ENCODE measurements at places on chromosomes 16 and 17.

DNA sequence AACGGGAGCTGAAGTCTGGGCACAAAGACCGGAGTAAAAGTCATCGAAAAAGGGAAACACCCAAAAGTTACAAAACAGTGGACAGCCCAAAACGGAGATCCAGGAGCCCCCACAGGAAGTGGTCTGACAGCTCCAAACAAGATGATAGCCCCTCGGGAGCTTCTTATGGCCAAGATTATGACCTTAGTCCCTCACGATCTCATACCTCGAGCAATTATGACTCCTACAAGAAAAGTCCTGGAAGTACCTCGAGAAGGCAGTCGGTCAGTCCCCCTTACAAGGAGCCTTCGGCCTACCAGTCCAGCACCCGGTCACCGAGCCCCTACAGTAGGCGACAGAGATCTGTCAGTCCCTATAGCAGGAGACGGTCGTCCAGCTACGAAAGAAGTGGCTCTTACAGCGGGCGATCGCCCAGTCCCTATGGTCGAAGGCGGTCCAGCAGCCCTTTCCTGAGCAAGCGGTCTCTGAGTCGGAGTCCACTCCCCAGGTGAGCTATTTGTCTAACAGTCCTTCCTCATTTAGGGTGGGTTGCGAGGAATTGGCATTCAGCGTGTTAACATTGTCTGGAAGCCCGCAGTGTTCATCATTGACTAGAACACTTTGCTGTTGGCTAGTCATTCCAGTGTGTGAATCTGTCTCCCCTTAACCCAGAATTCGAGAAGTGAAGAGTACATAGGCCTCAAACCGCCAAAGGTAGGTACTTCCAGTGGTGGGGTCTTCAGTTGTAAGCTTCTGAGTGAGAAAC is 1.5 kb downstream of the CDK12 start:
- no peaks in the 10 kb centered on the region for H3K27me3 ChIP-seq
- peak overlapping the region; percentile 96 for H3K27ac ChIP-seq
- peak; percentile 57 for DNase-seq
- H3K4me3 ChIP-seq: peak overlapping the region; percentile 76
- H3K36me3 ChIP-seq: no peaks in the 10 kb centered on the region

- no peaks in the 10 kb centered on the region for H3K27me3 ChIP-seq
- DNase-seq: peak; percentile 39
- no peak overlapping the region for H3K27ac ChIP-seq
- no peak overlapping the region for H3K4me3 ChIP-seq
- H3K36me3 ChIP-seq: no peaks in the 10 kb centered on the region
Observed at GRCh38 chr16:29779474-29779873, 1.4 kb downstream of the ZG16 start.

DNA sequence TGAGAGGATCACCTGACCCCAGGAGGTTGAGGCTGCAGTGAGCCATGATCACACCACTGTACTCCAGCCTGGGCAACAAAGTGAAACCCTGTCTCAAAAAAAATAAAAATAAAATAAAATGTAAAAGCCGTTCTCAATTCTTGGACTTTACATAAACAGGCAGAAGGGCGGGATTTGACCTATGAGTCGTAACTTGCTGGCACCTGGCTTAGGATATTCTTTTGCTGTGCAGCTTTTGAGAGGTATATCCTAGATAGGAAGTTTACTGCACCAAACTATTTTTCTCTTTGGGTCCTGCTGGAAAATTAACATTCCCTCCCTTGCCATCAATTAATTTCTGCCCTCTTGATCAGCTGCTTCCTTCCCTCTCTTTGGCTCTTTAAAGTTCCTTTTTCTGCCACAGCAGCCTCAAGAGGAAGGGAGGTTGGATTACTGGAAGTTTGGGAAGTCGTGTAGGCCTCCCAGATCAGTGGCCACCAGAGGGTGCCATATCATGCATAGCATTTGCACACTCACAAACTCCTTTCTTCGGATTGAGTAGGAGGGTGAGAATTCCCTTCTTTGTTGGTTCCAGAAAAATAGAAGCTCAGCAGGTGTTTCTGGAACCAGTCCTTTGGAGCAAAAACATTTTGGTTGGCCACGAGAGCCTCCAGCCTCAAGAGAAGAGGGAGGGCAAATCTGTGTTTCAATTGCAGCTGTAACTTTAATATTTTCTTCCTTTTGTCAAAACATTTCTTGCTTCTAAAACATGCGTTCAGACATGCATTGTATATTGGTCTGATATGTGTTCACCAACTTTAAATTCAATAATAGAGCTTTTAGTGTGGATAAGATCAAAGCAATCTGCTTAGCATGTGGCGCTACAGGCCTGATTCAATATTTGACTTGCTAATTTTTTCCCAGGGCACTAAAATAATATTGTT is 147.3 kb downstream of the CCDC182 start:
- H3K4me3 ChIP-seq: no peak overlapping the region
- H3K4me1 ChIP-seq: peaks cover 10% of the 10 kb centered on the region
- peak; percentile 62 for DNase-seq
- H3K27me3 ChIP-seq: no peaks in the 10 kb centered on the region
- no peak overlapping the region for H3K27ac ChIP-seq

- H3K27ac ChIP-seq: no peak overlapping the region
- H3K4me3 ChIP-seq: no peak overlapping the region
- H3K36me3 ChIP-seq: no peaks in the 10 kb centered on the region
- H3K4me1 ChIP-seq: no peaks in the 10 kb centered on the region
Observed at GRCh38 chr17:3959295-3959899, 4.8 kb downstream of the ATP2A3 start.

DNA sequence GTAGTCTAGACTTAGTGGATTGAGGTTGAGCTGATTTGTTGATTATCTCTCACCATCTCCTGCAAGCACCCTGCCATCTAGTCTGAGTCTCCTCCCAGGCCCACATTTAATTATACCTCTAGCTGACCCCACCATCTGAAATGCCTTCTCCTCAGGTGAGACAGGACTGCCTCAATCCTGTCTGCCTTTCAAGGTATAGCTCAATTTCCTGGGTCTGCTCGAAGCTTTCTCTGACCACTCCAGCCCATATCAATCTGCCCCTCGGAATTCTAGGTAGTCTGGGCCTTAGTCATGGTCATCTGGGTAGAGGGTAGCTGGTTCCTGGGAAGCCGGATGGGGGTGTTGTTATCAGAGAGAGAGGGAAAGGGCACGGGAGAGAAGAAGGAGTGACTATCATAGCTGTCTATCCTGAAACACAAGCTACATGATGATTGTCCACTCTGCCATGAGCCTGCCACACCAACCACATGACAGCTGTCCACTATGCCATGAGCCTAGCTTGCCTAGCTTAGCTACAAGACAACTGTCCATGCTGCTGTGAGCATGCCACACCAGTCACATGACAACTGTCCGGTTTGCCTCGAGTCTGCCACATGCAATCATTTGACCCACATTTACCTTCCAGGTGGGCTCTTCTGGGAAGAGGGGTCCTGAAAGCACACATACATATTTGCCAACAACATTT is 34.4 kb downstream of the LYRM9 start:
- DNase-seq: no peak
- H3K27ac ChIP-seq: no peak overlapping the region
- no peaks in the 10 kb centered on the region for H3K4me1 ChIP-seq
- H3K36me3 ChIP-seq: no peaks in the 10 kb centered on the region

GRCh38 chr17:38463451-38463858 is 35.2 kb downstream of the ARHGAP23 start:
- no peaks in the 10 kb centered on the region for H3K4me1 ChIP-seq
- H3K27ac ChIP-seq: no peak overlapping the region
- no peak overlapping the region for H3K4me3 ChIP-seq
- H3K27me3 ChIP-seq: no peaks in the 10 kb centered on the region
- H3K36me3 ChIP-seq: no peaks in the 10 kb centered on the region
- DNase-seq: no peak

- H3K4me1 ChIP-seq: no peaks in the 10 kb centered on the region
- H3K36me3 ChIP-seq: no peaks in the 10 kb centered on the region
- H3K27ac ChIP-seq: no peak overlapping the region
- no peaks in the 10 kb centered on the region for H3K27me3 ChIP-seq
- DNase-seq: no peak
Observed at GRCh38 chr16:27690608-27691007, 140.7 kb downstream of the KATNIP start.

GRCh38 chr17:73422121-73422520 is 110.3 kb upstream of the CDC42EP4 start:
- no peaks in the 10 kb centered on the region for H3K4me1 ChIP-seq
- no peaks in the 10 kb centered on the region for H3K27me3 ChIP-seq

DNA sequence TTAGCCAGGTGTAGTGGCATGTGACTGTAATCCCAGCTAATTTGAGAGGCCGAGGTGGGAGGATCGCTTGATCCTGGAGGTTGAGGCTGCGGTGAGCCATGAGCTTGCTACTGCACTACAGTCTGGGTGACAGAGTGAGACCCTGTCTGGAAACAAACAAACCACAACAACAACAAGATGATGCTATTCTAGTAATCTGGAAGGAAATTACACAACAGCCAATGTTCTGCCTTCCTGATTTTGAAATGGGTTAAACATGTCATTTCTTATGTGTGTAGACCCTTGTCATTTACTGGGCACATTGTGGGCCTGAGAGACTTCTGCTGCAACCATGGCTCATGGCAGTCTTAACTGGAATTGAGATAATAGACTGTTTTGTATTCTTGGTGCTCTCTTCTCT is 5.9 kb downstream of the COQ7 start:
- peaks cover 31% of the 10 kb centered on the region for H3K36me3 ChIP-seq
- H3K4me3 ChIP-seq: no peak overlapping the region
- H3K27ac ChIP-seq: no peak overlapping the region
- H3K27me3 ChIP-seq: no peaks in the 10 kb centered on the region

GRCh38 chr17:82077617-82078358 is 12.2 kb upstream of the DUS1L start:
- no peaks in the 10 kb centered on the region for H3K27me3 ChIP-seq
- DNase-seq: no peak
- H3K27ac ChIP-seq: no peak overlapping the region
- H3K4me1 ChIP-seq: no peaks in the 10 kb centered on the region
- H3K4me3 ChIP-seq: no peak overlapping the region

GRCh38 chr16:78768718-78769117 is 669.3 kb downstream of the WWOX start:
- DNase-seq: no peak
- no peak overlapping the region for H3K4me3 ChIP-seq
- H3K27ac ChIP-seq: no peak overlapping the region
- H3K4me1 ChIP-seq: no peaks in the 10 kb centered on the region
- H3K27me3 ChIP-seq: no peaks in the 10 kb centered on the region
- no peaks in the 10 kb centered on the region for H3K36me3 ChIP-seq

DNA sequence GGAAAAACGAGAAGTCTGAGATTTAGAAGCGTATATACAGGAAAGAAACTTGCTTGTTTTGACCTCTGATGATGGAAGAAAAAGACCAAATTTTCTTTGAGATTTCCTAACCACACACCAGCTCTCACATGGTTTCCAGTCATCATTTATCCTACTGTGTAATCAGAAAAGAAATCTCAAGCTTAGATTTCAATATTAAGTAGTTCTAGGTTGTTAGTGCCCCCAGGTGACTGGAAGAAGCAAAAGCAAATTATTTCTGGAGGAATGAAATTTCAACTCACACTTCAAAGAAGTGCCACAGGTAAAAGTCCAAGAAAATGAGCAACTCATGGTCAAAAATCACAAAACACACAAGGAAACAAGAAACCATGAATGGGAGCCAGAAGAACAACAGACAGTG is 51.8 kb upstream of the KDM6B start:
- no peaks in the 10 kb centered on the region for H3K36me3 ChIP-seq
- H3K27me3 ChIP-seq: no peaks in the 10 kb centered on the region
- no peaks in the 10 kb centered on the region for H3K4me1 ChIP-seq
- H3K27ac ChIP-seq: no peak overlapping the region
